ENCODE measurements at places on chromosomes 3 and 15.
A peak's percentile ranks its signal among the peaks of the same experiment; 100 is the strongest.

- no peak for DNase-seq
Measured at GRCh38 chr3:175672119-175672689, 813.1 kb downstream of the NAALADL2 start.

DNA sequence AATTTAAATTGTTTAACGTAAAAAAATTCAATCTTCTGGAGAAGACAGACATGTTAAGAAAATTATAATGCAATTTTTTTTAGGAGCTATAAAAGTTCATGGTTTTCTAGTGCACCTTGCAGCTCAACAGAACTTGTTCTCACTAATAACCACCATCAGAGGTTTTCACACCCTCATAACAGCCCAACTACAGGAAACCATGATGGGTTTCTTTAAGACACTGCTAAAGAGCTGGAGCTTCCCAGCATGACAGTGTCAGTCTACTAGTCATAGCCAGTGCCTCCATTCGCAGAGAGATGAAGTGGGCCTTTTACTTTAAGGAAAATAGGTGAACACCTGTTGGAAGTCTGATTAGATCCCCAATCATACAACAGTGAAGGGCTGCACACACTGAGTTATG lies 224.1 kb upstream of the TRIM42 start:
- no peak for DNase-seq

- no peak for DNase-seq
Measured at GRCh38 chr3:156144060-156144459, 23.7 kb downstream of the KCNAB1 start.

DNA sequence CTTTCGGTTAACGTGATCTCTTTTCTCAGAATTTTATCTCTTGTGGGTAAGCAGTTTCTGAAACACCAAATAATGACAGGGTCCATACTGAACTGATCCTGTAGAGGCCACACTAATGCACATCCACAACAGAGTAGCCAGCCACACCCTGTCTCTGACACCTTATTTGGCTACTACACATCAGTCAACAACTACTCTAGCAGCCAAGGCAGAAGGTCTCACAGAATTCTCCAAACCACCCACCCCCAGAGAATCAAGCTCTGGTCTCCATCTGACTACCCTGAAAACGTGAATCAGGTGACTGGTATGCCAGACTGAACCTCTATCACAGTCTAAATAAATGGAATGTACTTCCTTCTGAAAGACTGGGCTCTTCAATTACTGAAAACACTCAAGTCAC lies 38.0 kb downstream of the EDC3 start:
- no peak for DNase-seq

GRCh38 chr3:74599564-74599963 lies 14.9 kb downstream of the CNTN3 start:
- no peak for DNase-seq

DNA sequence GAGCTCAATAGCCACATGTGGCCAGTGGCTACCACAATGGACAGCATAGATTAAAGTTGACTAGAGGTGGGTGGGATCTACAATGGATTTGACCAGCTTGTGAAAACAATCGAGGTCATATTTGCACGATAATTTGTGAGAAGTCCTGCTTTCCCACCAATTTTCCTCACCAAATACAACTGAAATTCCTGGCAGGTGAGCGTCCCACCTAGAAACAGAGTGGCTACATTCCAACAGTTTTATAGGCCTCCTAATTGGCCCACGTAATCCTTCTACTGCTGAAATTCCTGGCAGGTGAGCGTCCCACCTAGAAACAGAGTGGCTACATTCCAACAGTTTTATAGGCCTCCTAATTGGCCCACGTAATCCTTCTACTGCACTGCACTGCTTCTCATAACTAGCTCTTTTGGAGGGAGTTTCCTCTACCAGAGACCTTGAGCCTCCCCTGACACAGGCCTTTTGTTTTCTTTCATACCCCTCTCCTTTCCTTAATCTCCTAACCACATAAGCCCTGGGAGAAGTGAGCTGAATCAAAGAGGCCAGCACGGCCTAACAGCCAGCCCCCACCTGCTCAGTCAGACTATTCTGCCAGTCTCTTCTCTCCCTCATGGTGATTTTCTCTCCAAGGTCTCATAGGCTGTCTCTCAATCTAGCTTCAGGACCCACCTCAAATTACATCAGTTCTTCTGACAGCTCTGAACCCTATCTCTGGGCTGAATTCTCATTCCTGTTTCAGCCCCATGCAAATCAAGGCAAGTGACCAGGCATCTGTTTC lies 80.2 kb downstream of the BFSP2 start:
- peak; percentile 24 for DNase-seq

DNA sequence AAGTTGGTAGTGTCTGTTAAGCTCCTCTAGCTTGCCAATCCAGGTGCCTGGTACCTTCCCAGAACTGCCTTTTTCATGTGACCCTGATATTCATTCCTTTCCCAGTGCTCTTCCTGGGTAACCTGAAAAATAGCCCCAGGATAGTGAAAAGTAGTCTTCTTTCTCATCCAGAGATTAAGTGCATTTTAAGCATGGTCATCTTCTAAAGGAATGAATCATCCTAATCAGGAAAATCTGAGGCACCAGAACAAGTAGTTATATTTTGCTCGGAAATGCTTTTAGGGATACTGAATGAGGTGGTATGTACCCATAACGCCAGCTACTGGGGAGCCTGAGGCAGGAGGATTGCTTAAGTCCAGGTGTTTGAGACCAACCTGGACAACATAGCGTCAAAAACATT lies 23.1 kb upstream of the PDCD6IP start:
- no peak for DNase-seq

- DNase-seq, result no peak
Measured at GRCh38 chr3:185585518-185585858, 607 bp upstream of the SENP2 start.

- DNase-seq, result no peak
Measured at GRCh38 chr15:33670567-33670966, 297.7 kb upstream of the CHRM5 start.

DNA sequence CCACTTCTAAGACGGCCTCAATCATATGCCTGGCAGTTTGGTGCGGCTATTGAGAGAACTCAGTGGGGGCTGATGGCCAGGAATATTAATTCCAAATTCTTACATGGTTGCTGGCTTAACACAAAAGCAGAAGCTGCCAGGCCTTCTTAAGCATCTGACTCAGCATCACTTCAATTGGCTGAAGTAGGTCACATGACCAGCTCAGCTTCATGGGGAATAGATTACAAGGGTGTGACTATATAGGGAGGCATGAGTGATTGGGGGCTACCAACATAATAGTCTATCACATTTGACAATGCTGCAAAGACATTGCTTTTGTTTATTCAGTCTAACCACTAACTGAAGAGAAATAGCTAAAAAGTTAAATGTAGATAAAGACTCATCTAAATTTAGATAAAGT lies 101.6 kb upstream of the ANKRD28 start:
- no peak for DNase-seq

GRCh38 chr3:24145981-24146822 lies 201.1 kb downstream of the NR1D2 start:
- DNase-seq, result peak; percentile 90

- no peak for DNase-seq
Measured at GRCh38 chr3:42094128-42094527, 3.0 kb downstream of the TRAK1 start.

- no peak for DNase-seq
Measured at GRCh38 chr3:36219398-36219797, 160.9 kb upstream of the STAC start.

GRCh38 chr3:153673853-153674252 lies 447.3 kb upstream of the ARHGEF26 start:
- no peak for DNase-seq

DNA sequence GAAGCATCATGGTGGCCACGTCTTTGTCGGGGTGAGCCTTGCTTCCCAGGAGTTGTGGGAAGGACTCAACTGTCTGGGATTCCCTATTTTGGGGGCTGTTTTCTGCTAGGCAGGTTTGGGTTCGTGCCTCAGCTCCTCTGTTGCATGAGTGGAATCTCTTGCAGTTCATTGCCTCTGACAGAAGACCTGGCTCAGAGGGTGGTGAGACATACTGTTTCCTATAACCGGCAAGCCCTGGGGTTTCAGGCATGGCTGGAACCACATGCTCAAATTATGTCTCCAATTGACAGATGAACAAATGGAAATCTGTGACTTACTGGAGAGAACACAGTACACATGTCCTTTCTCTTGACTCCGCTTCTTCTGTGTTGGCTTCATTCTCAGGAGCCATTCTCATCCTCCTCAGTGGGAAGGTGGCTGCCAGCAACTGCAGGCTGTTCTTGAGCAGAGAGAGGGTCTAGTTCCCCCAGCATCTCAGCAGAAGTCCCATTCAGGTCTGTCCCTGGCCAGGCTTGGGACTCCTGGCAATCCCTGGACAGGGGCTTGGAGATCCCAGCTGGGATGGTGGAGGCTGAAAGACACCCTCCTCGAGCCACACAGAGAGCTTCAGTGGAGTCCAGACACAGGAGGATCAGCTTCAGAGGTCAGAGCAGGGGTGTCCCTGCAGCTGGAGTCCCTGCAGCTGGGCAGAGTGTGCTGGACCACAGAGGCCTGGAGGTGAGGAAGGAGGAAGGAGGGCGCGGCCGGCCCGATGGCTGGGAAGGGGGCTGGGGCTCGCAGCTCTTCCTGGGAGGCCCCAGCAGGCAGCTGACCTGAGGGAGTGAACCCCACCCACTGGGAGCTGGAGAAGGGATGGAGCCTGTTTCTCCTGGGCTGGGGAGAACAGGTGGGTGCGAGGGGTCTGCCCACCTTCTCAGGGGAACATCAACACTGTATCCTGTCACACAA lies 97.6 kb downstream of the LSM3 start:
- DNase-seq, result no peak

DNA sequence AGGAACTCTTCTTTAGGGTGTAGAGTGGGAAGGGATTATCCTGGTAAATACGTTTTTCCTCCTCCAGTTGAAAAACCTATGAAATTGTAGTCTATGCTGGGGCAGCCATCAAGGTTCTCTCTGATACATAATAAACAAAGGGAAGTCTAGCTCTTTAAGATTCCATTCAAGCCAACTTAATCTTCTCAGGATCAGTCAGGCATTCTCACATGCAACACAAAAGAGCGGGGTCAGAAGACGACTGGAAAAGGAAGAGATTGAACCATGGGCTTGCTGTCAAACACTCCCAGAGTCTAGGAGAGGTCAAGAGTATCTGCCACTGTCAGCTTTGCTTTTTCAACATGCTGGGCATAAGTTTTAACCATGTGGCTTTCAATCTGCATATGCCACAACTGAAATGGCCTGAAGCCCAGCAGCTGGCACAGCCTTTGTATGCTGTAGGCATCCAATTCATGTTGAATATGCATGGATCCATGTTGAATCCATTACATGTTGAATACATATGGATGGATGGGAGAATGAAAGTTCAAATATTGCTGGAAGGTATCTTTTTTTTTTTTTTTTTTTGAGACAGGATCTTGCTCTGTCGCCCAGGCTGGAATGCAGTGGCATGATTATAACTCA lies 8.5 kb downstream of the TRAT1 start:
- no peak for DNase-seq

DNA sequence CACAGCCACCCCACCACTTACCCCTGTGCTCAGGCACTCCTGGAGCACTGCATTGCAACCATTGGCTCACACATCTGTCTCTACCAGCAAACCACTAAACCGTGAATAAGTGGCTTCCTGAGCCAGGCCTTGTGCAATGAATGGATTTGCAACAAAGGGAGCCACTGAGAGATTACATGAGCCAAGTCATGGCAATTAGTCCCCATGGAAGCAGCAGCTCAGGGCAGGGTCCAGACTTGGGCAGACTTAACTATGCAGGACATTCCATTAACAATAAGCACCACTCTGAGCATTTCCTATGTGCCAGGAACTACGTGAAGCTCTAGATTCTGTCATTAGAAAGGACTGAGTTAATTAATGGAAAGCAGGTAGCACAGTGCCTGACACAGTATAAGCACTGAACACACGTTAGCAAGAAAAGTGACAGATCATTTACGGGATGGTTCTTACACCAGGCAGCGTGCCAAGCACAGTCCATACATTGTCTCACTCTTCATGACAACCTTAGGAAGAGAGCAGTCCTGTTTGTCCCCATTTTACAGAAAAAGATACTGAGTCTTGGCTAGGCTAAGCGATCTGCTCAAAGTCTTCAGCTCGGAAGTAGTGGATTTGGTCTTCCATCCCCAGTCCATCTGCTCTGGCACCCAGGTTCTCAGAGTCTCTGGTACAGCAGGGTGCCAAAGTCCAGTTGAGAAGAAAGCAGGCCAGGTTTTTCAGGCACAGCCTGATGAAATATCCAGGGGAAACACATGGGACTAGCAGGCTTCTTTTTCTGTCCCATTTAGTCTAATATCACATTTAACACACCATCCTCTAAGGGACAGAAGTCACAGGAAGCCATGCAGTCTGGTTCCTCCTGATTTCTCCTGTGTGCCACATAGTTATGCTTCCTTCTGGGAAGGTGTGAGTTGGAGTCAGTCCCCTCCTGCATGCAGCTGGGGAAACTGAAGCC lies 44.1 kb downstream of the LIPC start:
- no peak for DNase-seq

Measured in SW 1271 (cell line).